ENCODE measurements at places on chromosomes 7 and 10.

DNA sequence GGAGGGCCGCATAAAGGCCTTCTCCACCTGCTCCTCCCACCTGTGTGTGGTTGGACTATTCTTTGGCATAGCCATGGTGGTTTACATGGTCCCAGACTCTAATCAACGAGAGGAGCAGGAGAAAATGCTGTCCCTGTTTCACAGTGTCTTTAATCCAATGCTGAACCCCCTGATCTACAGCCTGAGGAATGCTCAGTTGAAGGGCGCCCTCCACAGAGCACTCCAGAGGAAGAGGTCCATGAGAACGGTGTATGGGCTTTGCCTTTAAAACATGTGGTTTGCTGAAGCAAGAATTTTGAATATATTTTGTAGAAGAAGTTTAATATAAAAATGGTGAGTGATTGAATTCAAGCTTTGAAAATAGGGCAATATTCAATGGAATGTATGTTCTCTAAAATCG, 889 bp downstream of the OR2A2 start:
- DNase-seq, result no peak

- DNase-seq, result no peak
These were observed 24.5 kb upstream of the RHOBTB1 start for GRCh38 chr10:60968504-60968903.

DNA sequence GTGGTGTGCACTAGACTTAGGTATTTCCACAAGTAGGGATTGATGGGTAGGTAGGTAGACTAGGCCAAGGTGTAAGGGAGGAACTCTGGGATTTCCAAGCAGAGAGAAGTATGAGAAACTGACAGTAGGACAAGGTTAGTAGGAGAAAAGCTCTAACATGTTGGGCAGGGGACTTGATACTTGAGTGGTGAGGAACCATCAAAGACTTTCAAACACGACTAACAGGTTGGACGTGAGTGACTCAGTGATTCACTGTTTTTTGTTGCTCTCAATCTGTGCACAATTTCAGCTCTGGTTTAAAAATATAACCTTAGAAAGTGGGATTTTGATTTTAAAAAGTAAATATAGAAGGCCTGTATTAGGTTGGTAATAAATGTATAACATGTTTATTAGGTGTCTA, 44.4 kb downstream of the KLHDC10 start:
- no peak for DNase-seq

DNA sequence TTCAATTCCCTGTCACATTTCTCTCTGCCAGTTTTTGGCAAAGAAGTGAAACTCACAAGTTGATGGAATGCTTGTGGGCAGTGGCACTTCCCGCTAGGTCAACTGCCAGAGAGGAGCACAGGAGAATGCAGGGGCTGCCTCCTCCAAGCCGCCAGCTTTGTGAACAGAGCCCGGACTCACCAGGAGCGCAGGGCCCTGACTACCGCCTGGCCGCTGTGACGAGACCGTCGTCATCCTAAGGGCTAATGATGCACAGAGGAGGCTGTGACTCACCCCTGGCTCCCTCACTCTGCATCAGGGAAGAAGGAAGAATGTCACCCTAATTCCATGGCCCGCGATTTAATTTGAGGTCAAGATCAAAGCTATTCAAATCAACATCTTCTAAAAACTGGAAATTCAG, 123.9 kb downstream of the TAX1BP1 start:
- DNase-seq, result no peak

DNA sequence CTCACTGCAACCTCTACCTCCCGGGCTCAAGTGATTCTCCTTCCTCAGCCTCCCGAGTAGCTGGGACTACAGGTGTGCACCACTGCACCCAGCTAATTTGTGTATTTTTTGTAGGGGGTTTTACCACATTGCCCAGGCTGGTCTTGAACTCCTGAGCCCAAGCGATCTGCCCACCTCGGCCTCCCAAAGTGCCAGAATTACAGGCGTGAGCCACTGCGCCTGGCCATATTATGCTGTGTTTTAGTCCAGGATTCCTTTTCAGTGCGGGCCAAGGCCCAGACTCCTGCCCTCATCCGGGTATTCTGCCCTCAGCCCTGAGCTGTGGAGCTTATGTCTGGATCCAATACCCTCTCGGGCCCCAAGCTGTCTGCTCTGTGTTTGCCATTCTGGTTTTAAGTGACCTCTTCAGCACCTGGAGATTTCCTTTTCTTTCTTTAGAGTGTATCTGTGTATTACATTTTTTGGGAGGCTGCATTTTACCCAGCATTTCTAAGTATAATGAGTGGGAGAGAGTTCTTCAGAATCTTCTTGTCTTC, 114.9 kb downstream of the BUB3 start:
- DNase-seq, result no peak

GRCh38 chr10:67114945-67115344, 189.1 kb downstream of the LRRTM3 start:
- no peak for DNase-seq

DNA sequence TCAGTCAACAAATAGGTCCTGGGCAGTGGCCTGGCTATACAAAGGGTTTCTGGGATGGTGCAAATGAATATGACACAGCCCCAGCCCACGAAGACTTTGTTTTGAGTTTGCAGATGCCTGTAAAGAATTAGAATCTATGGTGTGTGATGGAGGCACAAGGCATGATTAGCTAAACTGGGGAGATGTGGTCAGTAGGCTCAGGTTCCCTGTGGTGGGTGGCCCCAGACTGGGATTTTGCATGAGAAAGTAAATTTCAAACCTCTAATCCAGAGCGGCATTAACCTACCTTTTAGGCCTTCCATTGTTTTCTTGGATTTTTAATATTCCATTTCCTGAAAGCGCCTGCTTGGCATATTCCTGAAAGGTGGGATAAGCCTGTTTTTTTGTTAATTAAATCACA, 6.4 kb upstream of the CPA5 start:
- DNase-seq, result no peak
